Gastroesophageal sphincter (tissue), 4 donors: ENCODE measurements at places on chromosomes 12 and 14.
A peak's percentile ranks its signal among the peaks of the same experiment; 100 is the strongest.

GRCh38 chr12:103442182-103442555 lies 53.6 kb downstream of the C12orf42 start:
- no peak for ATAC-seq

DNA sequence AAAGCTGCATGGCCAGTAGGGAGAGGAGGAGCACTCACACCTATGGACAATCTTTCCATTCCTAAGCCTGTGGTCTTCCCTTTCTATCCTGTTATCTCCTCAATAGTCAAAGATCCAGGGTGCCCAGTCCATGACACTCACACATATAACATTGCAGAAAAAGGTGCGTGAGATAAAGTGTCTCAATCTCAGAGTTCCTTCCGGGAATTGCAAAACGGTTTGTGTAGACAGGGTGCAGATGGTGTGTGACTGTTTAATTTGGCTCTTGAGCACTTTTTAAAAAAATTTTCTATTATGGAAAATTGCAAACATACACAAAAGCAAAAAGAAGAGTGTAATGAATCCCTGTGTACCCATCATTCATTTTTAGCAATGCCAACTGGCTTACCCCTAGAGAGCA lies 1493.6 kb downstream of the AACS start:
- no peak for ATAC-seq

GRCh38 chr14:55256586-55256985 lies 14.6 kb upstream of the FBXO34 start:
- ATAC-seq, result no peak

DNA sequence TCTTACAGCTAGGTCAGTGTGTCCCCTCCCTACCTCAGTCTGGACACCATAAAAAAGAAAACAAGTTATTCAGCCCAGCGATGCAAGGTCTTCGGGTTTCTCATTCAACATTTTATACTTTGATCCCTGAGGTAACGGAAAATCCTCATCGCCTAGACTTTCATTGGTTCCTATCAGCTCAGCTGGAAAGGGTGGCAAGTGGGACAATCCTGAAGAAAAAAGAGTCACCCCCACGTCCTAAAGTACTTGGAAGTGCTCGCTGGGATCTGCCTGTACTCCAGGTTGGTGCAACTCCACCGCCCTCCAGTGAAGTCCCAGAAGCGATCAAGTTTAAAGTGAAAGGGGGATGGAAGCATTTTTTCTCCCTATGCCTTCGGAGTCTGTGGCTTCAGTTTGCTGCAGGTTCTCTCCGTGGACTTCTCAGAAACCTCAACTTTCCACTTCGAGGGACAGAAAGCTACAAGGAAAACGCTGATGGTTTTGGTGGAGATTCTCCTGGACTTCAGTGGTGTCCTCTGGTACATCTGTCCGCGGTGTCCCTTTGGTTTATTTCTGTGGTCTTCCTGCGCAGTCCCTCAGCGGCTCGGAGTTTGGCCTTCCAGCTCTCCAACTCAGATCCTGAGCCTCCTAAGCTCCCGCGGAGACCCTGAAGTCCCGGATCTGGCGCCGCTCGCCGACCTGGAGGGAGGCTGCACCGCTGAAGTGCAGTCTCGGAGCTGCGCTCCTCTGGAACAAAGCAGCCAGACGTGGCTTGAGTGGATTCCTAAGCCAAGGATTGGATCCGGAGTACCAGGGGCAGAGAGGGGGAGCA lies 1.8 kb upstream of the LRFN5 start:
- ATAC-seq, result peak; percentile 52

GRCh38 chr12:72230589-72230988 lies 41.6 kb upstream of the TRHDE start:
- ATAC-seq, result no peak

- no peak for ATAC-seq
These were observed 3.8 kb downstream of the ASIC1 start for GRCh38 chr12:50061171-50061570.

GRCh38 chr12:112354399-112354798 lies 27.8 kb downstream of the HECTD4 start:
- ATAC-seq, result no peak

- no peak for ATAC-seq
These were observed 189.9 kb upstream of the CNTN1 start for GRCh38 chr12:40502322-40502721.

- ATAC-seq, result peak; percentile 75
These were observed 200.2 kb downstream of the CHST11 start for GRCh38 chr12:104656921-104657320.

- ATAC-seq, result no peak
These were observed 30.9 kb upstream of the ANKRD9 start for GRCh38 chr14:102540315-102541028.

DNA sequence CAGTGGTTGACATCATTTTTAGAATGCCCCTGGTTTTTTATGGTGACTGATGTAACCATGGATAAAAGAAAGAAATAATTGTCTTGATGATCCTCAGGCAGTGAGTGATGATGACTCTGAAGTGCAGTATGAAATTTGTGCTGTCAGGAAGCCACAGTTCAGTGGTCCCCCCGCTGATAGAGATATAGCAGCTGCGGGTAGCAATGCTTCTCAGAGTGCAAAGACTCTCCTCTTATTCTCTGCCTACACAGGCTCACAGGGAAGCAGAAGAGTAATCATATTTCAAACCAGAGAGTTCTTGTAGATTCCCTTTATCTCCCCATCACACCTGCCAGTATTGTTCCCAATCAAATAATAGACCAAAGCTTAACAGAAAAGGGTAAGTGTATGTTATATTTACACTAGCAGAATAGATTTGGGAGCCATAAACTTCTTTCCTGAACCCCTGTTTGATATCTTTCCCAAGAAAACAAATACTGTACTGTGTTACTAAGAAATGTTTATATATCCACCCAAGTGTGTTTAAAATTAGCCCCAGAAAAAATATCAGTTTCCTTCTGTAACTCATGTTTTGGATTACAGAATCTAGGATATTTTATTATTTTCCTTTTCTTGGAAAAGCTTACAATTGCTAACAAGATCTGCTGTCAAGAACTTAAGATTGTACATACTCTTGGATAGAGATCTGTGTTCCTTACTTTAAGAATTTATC lies 1817.4 kb upstream of the FLRT2 start:
- no peak for ATAC-seq

DNA sequence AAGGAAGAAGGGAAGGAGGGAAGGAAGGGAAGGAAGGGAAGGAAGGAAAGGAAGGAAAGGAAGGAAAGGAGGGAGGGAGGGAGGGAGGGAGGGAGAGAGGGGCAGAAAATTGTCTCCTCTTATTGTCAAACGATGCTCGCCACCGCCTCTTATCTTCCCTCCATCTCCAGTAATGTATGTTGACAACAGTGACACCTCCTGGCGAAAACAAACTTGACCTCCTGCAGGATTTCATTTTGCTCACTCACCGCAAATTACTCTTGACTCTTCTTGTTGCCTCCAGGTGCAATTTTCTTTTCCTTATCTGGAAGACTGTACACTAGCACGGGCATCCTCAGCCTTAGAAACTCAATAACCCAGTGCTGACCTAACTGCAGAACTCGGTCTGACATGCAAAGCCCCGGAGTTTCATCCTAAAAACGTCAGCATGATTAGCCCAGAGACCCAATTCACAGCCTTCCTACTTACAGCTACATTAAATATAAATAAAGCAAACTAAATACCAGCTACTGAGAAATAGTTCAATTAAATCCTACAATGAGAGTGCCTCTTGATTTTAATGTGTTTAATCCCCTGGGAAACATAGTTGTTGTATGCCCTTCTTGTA lies 512.4 kb upstream of the TMPO start:
- no peak for ATAC-seq

DNA sequence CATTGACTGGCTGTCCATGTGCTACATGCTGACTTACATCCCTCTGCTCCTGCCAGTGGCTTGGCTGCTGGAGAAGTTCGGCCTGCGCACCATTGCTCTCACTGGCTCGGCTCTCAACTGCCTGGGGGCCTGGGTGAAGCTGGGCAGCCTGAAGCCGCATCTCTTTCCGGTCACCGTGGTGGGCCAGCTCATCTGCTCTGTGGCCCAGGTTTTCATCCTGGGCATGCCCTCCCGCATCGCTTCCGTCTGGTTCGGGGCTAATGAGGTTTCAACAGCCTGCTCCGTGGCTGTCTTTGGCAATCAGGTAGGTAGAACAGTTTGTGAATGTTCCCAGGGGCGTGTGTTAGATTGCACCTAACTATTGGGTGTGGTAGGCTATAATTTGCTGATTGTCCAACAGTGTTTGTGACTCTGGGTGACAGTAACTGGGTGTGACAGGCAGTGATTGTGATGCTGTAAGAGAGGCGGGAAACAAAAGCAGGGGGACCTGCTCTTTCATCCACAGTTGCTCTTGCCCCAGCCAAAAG lies 981 bp downstream of the FLVCR2 start:
- no peak for ATAC-seq

- no peak for ATAC-seq
These were observed 14.0 kb upstream of the KLRD1 start for GRCh38 chr12:10293570-10294227.

DNA sequence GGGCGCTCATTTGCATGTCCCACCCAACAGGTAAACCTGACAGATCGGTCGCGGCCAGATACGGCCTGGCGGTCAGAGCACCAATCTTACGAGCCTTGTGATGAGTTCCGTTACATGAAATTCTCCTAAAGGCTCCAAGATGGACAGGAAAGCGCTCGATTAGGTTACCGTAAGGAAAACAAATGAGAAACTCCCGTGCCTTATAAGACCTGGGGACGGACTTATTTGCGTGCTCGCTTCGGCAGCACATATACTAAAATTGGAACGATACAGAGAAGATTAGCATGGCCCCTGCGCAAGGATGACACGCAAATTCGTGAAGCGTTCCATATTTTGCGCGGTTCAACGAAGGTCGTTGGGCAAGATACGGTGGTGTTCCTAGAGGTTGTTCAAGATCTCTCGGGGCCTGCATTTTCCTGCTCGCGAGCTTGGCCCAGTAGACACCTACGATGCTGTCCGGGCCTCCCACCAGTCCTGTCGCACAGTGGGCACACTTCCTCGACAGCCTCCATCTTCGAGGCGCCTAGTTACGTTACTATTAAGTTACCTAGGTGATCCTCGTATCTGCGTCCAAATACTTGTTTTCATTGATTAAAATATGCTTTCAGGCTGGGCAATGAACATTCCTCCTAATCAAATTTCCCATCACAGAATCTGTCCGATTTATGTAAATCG lies at the start of gene RNU6-7:
RNU6-7 (plus strand) TSS at position 230 of the 675 bp plus-strand sequence.
- peak; percentile 4 for ATAC-seq

DNA sequence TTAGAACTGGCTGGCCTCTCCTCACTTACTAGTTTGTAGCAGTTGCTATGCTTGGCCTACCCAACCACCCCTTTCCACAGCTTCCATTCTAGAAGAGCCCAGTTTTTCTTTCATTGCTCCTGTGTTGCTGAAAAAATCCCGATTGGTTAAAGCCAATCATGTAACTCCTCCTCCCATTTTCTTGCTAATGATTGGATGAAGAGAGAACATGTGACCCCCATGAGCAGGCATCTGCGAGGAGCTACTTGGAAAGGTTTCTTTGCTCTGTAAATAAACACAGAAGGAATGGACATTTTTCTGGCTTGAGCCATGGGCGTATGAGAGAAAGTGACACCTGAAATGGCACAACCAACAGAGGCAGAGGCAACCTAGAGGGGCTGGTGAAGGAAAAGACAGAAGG lies 773.8 kb upstream of the TBX3 start:
- no peak for ATAC-seq

DNA sequence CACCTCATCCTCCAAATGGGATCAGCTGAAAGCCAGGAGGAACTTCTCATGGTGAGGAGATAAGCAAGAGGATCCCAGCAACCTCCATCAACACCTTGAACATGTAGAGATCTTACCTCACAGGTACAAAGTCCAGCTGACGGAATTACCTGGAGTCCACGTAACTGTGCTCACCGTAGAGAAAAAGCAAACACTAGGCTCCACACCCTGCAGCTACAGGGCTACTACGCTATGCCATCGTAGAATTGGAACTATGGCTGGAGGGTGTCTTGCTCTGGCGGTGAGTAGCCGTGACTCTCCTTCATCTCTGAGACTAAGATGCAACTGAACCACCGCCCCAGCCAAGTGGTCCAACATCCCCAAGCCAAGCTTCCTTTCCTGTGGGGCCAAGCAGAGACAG lies 50.5 kb downstream of the CRY1 start:
- no peak for ATAC-seq

DNA sequence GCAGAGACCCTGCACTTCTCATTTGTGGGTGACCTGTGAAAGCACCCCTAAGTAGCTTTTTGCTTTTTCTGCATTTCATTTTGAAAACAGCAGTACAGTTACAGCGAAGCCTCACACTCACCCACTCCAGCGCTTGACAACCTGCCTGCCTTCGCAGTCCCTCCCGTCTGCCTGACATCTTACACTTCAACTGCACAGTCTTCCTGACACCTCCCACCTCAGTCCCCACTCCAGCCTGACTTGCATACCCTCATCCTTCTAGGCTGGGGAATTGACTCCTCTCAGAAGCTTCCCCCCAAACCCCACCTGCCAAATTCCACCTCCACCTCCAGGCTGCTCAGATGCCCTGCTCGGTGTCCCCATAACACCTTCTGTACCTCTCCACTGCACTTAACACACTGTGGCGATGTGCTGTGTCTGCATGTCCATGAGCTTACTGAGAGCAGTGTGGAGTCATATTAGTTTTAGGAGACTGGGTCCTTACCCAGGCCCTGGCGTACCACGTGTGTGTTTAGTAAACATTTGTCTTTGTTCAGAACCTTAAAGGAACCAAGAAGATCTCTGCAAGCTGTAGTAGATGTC lies 159.4 kb downstream of the PRKCH start:
- no peak for ATAC-seq

DNA sequence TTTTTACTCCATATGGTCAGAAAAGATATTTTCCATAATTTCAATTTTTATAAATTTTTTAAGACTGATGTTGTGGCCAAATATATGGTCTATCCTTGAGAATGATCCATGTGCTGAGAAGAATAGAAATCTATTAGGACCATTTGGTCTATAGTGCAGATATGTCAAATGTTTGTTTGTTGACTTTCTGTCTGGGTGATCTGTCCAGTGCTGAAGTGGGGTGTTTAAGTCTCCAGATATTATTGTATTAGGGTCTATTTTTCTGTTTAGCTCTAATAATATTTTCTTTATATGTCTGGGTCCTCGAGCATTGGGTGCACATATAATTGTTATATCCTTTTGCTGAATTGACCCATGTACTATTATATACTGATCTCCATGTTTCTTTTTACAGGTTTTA lies 308.9 kb upstream of the LMO3 start:
- no peak for ATAC-seq

GRCh38 chr14:104702106-104702505 lies 12.7 kb downstream of the INF2 start:
- no peak for ATAC-seq

DNA sequence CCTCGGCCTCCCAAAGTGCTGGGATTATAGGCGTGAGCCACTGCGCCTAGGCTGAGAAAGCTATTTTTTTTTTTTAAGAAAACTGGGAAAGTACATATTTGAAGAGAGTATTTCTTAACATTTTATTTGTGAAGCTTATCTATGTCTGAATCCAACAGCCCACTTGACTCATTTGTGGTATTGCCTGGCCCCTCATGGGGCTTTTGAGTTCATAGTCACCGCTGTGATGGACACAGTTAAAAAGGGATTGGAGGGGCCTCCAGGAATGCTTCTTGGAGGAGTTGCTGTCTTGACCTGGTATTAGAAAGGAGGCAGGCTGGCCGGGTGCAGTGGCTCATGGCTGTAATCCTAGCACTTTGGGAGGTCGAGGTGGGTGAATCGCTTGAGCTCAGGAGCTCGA lies 26.5 kb downstream of the BCL7A start:
- ATAC-seq, result no peak
